Caudate nucleus (tissue), 63 donors: ENCODE measurements at places on chromosomes 11 and 22.

DNA sequence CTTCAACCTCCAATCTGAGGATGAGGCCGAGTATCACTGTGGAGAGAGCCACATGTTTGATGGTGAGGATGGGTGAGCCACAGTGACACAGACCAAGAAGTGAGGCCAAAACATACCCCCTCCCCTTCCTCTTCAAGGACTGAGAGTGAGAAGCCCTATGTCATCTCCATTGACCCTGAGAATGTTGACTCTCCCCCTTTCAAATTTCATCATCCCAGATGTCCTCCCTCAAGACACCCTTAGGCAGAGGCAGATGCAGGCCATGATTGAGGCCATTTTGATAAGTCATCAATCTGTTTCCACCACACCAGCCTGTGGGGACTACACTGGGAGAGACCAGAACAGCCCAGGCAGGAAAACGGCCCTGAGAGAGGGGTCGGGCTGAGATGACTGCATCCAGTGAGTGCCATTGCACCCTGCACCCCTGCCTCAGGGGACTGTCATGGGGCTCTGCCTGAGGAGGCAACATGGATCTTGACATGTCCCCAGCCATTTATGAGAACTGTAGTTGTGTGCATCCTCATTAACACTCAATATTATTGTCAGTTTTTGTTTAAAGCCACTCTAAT, 84.2 kb upstream of the IGLL5 start:
- no peak for DNase-seq

- no peak for DNase-seq
Measured at GRCh38 chr11:74316772-74317505, 5.5 kb upstream of the P4HA3 start.

- no peak for DNase-seq
Measured at GRCh38 chr22:33823552-33823951, 96.7 kb downstream of the LARGE1 start.

DNA sequence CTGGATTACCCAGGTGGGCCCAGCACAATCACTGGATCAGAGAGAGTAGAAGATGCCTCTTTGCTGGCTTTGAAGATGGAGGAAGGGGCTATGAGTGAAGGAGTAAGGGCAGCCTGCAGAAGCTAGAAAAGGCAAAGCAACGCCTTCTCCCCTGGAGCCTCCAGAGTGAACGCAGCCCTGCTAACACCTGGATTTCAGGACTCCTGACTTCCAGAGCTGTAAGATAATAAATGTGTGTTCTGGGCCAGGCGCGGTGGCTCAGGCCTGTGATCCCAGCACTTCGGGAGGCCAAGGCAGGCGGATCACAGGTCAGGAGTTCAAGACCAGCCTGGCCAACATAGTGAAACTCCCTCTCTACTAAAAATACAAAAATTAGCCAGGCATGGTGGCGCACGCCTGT, 102.4 kb downstream of the MORC2 start:
- no peak for DNase-seq

GRCh38 chr11:63517156-63517555, 11.3 kb downstream of the LGALS12 start:
- no peak for DNase-seq

DNA sequence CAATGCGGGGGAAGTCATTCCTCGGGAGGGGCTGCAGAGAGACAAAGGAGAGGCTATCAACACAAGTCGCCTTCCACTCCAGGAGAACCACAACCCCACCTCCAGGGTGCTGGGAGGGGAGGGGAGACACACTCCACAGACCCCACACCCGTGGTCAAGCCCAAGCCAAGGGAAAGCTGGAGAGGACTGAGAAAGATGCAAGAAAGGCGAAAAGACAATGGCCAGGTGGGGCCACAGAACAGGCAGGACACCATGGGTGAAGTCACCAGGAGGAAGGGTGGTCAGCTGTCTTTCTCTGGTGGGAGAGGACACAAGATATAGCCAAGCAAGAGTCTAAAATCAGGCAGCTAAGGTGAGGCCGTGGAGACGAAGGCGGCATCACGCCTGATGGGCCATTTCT, 16.0 kb downstream of the HDHD5 start:
- no peak for DNase-seq

DNA sequence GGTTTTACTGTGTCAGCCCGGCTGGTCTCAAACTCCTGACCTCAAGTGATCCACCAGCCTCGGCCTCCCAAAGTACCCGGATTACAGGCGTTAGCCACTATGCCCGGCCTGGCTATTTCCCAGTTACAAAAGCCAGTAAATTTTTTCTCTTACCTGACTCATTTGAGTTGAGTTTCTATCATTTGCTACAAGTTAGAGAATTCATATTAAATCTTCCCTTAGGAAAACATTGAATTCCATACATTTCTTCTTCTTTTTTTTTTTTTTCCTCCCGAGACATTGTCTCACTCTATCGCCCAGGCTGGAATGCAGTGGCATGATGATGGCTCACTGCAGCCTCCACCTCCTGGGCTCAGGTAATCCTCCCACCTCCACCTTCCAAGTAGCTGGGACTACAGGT, 26.0 kb downstream of the CHEK2 start:
- DNase-seq: no peak

DNA sequence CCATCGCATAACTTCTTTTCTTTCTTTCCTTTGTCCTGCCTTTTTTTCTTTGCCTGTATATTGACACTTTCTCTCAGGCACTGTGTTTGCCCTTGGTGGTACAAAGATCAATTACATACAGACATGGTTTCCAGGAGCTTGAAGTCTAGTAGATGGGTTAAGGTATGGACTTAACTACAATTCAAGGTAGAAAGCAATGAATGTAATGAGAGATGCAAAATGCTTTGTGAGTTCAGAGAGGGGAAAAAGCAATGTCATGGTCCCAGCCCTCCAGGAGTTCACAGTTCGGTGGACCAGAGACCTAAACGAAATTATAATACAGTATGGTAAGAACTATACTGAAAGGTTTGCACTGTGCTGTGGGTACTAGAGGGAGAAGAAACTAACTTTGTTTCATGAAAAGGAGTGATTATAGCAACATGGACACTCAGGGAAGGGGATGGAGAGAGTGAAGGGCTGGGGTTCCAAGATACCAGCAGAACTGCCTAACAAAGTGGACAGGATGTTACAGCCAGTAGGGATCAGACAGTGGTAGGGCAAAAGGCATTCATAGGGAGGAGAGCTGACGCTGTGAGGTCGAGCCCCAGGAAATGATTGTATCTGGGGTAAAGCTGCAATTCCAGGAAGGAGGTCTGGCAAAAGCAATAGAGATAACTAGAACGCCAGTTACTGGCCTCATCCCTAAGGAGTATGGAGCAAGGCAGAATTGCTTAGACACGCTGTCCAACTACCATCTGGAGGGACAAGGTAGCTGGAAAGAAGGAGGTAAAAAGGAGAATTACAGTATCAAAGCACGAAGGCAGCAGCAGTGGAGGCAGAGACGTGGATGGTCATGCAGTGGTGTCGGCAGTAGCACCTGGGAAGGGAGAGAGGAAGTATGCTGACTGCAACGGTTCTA, 158.3 kb upstream of the MTMR2 start:
- DNase-seq: no peak

DNA sequence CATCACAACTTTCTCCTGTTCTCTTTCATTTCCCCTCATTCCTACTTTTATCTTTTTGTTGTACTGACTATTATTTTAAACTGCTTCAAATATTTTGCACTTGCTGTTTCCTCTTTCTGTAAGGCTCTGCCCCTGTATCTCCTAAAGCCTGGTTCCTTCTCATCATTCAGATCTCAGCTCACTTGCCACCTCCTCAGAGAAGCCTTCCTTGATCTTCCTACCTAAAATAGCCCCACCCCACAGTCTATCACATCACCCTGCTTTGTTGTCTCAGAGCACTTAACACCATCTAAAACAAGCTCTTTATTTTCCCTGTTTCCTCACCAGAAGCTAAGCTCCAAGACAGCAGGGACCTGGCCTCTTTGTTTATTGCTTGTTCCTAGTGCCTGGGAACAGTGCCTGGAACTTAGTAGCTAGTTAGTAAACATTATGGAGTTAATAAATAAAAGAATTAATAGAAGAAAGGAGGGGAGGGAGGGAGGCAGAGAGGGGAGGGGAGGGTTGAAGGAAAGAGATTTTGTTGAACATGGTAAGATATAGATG, 2.5 kb upstream of the STK33 start:
- DNase-seq: no peak

- no peak for DNase-seq
Measured at GRCh38 chr11:128497061-128497775, 90.1 kb downstream of the ETS1 start.

DNA sequence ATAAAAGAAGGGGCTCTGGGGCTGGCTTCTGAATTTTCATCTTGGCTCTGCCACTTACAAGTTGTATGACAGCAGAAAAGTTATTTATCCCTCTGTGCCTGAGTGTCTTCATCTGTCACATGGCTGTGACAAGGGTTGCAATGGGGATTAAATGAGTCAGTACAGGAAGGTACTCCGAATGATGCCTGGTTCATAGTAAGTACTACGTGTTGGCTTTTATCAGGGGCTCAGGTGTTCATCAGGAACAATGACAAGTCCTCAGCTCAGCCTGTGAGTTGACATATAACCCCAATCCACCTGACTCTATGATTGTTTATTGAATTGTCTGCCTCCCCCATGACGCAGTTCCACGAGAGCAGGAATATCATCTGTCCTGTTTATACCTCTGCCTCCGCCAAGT, 45.7 kb downstream of the PAMR1 start:
- DNase-seq: no peak

DNA sequence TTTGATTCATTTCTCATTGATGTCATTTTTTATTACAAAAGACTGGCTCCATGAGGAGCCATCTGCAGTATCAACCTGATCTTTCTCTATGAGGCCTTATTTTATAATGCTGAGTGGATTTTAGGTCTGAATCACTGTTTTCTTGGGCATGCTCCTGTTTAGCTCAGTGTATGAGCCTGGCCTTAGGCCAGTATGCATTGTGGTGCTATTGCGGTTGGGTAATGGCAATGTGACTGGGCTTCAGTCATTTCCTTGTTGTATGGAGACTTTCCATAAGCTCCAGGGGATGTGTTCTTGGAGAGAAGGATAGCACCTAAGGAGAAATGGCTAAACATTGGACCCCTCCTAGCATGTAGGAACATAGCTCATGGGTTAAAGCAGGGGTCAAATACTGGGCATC, 293.2 kb downstream of the NELL1 start:
- no peak for DNase-seq

DNA sequence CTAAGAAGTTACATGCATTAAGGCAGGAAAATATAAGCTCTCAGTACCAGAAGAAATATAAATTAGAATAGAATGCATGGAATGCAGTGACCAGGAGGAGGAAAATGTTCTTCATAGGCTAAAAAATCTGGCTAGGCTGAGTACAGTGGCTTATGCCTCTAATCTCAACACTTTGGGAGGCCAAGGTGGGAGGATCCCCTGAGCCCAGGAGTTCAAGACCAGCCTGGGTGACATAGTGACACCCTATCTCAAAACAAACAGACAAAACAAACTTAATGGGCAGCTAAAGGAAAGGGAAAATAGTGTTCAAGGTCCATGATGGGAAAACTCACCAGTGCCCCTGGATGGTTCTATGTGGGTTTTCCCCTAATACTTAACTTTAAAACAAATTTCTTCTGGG, 78.3 kb upstream of the RASSF10 start:
- DNase-seq: no peak

DNA sequence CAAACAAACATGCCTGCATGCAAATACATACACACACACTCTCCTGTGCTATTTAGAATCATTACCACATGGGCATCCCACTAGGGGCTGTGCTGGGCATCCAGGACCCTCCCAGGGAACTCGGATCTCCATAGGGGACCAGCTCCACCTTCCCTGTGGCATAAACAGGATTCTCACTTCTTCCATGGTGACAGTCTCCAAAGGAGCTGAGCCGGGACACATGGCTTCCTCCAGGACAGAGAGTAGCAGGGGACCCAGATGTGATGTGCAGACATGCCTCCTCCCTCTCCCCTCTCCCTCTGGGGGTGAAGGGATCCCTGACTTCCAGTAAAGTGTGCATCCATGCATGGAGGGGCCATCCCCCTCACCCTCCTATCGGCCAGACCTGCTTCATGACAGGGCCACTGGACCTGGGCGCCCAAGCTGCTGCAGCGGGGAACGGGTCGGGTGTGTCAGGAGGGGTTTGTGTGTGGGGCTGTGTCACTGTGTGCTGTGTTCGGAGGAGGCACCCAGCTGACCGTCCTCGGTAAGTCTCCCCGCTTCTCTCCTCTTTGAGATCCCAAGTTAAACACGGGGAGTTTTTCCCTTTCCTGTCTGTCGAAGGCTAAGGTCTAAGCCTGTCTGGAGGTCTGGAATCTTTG, 33.4 kb downstream of the IGLL5 start:
- DNase-seq: no peak

DNA sequence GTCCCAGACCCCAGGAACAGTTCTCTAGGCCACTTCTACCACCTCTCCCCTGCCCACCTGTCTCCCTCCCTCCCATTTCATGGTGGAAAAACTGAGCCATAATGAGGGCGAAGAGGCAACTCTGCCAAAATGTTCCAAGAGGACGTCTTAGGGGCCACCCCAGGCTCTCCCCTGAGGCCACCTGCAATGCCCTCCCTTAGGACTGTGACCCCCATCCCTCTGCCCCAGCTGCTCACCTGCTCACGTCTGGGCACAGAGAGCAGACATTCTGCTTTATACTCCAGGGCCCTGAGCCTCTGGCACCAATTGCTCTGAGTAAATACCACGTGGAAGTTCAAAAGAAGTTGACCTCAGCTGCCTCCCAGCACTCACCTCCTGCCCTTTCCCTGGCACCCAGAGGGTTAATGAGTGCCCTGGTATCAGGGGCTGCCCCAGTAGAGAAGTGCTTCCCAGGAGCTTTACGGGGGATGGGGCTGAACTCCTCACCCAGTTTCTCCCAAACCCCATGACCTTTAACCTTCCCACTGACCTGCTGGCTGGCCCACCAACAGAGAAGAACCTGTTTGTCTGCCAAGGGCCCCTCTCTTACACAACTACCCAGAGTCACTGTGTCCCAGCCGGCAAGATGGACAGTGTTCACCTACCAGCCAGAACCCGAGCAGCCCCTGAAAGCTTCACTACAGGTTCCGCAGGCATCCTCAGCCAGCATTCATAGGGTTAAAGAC, 627 bp upstream of the APOA5 start:
- DNase-seq: no peak

GRCh38 chr11:98561252-98561651, 459.5 kb upstream of the CNTN5 start:
- DNase-seq: no peak

DNA sequence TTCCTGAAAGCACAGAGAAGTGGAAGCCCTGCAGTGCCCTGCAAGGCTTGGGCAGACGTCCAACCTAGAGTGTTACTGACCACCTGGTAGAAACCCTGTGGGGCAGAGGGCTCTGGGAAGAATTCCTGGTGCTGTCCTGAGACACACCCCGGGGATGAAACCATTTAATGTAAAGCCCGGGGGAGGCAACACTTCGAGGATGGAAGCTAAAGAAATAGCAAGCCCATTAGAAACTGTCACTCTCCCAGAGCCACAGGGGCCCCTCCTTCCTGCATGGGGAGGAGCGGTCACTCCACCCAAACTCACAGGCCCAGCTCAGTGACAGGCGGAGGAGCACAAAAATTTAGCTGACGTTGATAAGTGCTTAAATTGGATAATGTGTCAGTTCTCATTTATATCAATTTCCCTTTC, 57.6 kb downstream of the NRXN2 start:
- no peak for DNase-seq

- no peak for DNase-seq
Measured at GRCh38 chr22:23285734-23286133, 105.4 kb downstream of the BCR start.
